ENCODE measurements at places on chromosomes 4 and X.

DNA sequence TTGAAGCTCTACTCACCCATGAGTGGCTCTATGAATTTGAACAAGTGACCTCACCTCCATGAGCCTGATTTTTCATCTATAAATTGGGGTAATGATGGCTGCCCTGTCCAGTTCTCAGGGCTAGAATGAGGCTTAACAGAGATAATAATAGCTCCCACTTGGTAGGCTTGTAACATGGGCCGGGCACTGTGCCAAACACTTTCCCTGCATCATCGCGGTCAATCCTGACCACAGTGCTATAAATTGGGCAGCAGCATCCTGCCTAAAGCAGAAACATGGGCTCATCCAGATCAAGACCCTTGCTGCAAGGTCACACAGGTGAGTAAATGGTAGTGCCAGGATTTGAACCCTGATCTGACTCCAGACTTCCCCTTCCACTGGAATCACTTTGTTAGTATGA is 12.8 kb downstream of the APLN start:
- DNase-seq, result no peak

DNA sequence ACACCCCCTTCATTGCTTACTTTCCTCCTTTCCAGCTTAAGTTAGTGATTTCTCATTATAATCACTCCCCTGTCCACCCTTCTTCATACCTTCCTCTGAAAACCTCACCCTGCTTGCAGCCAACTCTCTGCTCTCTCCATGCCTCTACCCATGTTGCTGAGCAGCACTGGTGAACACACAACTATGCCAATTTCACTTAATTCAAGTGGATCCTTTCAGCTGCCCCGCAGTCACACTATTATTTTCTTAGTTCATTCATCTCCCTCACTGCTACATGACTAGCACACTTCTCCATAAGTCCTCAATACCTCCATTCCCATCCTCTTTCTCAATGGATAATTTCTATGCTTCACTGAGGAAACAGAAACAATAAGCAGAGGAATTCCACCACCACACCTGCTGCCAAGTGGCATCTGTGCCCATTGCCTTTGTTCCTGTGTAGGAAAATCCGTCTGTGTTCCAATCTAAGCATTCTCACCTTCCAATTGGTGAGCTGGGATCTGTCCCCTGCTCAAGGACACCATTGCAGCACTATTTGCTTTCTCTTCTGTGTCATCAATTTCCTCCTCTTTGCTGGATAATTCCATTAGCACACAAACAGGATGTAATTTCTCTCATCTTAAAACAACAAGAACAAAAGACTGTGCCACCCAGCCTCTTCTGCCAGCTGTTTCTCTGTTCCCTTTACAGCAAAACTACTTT is 25.2 kb upstream of the PRSS48 start:
- DNase-seq, result no peak

DNA sequence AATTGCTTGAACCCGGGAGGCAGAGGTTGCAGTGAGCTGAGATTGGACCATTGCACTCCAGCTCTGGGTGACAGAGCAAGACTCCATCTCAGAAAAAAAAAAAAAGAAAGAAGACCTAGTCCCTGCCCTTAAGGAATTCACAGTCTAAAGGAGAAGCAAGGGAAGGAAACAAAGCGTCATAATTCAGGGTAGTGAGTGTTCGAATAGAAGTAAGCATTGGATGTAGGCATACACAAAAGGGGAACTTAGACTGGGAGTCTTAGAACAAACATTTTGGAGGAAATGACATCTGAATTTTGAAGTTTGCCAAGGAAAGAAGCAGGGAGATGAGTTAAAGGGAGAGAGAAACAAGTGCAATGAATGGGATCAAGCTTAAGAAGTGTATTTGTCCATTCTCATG is 32.4 kb downstream of the PPM1K start:
- no peak for DNase-seq

GRCh38 chr4:13243152-13243551 is 241.0 kb downstream of the RAB28 start:
- no peak for DNase-seq

DNA sequence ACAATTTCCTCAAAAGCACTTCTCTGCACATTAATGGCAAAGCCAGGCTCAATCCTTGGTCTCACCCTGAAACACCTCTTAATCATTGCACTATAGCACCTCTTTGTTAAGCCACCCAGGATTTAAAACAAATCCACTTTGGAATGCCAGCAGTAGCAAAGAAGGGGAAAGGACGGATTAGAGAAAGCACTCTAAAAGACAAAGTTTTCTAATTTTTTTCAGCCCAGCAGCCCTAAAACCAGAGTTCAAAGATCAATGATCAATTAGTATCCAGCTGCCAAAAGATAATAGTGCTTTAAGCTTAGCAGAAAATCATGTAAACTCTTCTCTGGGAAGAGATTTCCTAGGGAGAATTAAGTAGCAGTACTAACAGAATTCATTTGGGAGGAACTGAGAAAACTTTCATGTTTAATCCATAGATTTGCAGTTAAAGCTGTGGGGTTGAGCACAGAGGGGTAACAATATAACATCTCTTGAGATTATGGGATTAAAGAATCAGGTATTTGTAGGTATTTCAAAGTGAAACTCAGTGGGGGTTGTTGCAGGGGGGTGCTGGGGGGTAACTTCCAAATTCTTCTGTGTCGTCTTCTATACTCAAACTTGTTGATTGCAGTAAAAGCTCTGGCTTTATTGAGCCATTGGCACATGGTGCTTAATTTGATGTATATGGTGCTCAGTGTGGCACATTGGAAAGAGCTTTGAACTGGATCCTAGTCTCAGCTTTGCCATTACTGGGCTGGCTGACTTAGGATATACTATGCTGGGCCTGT is 61.8 kb downstream of the LRRC66 start:
- no peak for DNase-seq

DNA sequence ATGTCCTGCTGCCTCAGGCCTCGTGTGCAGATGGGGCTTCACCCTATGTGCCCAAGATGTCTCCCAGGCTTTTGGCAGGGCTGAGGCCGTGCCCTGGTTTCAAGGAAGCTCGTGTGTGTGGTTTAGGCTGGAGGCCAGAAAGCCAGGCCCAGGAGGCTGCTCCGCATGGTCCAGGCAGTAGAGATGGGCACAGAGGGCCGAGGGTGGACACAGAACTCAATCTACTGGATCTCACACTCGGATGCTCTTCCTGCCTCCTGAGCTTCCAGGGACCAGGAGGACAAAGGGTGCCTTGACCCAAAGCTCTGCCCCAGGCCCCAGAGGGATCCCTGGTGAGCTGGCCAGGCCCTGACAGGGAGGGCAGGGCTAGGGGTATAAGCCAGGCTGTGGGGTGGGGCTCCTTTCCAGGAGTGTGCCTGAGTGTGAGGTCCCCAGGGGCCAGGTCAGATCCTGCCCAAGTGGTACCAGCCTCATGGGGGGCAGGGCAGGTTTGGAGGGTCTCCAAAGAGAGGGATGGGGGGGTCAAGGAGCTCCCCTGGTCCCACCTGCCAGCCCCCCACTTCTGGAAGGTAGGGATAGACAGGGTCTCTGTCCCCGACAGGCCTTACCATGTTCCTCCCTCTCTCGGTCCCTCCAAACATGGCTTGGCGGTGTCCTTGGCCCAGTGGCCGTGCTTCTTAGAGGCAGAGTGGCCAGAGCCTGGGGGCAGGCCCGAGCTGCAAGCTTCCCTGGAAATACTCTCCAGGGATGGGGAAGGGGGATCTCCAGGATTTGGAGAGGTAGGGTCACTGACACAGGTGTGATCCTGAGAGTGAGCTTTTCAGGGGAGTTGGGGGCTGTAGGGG is 23.8 kb downstream of the HTRA3 start:
- no peak for DNase-seq

GRCh38 chr4:88244816-88245579 is 39.4 kb downstream of the PPM1K start:
- peak; percentile 33 for DNase-seq

DNA sequence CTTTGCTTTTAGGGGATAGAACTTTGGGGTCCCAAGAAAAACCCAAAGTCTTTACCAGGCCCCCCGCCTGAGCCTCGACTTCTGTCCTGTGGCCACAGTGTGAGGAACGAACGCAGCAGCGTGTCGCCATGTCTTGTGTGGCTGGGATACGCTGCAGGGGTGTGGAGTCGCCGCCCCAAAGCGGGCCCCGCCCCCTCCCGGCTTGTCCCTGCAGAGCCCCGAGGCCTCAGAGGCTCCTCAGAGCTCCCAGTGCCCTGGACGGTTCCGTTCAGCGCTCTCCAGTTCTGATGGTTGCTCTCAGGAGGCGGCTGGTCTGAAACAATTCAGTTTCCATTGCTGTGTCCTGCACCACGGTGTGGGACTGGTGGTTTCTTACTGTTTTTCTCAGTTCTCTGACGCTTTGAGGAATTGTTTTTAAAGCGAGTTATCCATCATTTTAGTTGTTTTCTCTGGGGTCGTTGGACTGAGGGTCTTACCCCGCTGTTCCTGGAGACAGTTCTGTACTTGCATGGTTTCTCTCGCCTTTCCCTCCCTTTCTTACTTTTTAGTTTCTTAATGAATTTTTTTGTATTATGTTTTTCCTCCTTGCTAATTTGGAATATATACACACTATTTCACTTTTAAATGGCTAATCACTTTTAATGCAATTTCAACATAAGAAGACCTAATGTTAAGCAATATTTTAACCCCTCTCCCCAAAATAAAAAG is 1.6 kb upstream of the IDUA start:
- DNase-seq, result peak; percentile 67

- no peak for DNase-seq
Observed at GRCh38 chr4:112075906-112076305, 69.3 kb upstream of the FAM241A start.

GRCh38 chrX:6693051-6693450 is 158.1 kb upstream of the VCX3A start:
- DNase-seq, result no peak

GRCh38 chrX:153769865-153770600 is 6.0 kb downstream of the PLXNB3 start:
- no peak for DNase-seq

DNA sequence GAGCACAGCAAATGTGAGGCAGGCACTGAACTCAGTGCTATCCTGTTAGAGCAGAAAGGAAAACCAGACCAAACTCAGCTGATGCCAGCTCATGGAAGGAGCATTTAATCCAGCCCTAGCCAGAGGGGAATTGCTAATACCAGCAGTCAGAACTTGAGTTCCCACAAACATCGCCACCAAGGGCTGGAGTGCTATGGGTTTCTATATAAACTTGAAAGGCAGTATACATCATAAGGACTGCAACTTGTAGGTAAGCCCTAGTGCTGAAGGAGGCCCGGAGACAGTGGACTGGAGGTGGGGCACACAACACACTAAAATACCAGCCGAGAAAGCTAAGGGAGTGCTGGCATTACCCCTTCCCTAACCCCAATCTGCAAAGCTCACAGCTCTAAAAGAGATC is 440.2 kb downstream of the PRR32 start:
- no peak for DNase-seq

DNA sequence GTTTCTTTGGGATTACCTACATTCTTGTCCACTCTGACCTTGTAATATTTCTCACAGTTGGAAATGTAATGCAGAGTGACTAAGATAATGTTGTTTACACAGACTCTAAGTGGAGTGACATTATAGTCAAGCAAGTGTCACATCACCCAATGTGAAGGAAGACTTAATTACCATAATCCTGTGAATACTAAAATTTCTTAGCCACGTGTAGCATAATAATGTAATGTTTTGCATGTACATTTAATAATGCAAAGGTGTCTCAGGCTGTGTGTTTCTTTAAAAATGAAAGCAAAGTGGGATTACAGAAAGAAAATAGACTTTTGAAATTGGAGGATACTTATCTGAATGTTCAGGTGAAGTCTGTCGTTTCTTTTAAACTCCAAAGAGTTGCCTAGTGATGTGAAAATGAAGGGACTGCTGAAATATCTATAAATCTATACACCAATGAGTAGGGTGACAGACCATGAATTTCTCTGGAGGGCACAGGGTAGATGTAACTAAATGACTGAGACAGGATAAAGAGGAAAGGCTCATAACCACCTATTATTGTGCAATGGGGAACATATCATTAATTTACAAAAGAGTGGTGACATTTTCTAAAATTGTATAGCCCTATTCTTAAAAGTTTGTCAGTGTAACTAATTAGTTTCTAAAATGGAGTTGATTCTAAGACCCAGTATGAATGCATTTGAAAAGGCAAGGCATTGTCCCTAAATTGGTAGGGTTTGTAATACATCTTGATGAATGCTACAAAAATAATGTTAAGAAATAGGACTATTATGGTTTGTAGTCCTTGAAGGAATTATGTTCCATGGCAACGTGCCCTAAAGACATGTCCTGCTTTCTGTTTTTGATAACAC is 235.7 kb downstream of the DACH2 start:
- no peak for DNase-seq

GRCh38 chrX:38154340-38154739 is 66.3 kb downstream of the SRPX start:
- DNase-seq, result no peak

- no peak for DNase-seq
Observed at GRCh38 chr4:24730256-24731001, 64.9 kb upstream of the SOD3 start.

DNA sequence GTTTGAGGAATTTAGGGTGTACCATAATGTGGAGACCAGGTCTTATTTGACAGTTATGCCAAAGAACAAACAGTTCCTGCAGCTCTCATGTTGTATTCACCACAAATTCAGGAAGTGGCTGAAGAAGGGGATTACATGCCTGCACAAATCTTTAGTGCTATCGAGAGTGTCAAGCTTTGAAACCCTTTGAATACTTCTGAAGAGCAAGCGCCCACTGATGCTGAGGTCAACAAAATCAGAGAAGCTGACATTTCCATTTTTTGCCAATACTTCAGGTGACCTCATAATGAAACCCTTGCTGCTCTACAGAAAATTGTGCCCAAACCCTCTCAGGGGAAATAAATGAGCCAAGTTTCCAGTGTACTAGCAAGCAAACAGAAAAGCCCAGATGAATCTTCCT is 28.4 kb downstream of the PAK3 start:
- peak; percentile 11 for DNase-seq

DNA sequence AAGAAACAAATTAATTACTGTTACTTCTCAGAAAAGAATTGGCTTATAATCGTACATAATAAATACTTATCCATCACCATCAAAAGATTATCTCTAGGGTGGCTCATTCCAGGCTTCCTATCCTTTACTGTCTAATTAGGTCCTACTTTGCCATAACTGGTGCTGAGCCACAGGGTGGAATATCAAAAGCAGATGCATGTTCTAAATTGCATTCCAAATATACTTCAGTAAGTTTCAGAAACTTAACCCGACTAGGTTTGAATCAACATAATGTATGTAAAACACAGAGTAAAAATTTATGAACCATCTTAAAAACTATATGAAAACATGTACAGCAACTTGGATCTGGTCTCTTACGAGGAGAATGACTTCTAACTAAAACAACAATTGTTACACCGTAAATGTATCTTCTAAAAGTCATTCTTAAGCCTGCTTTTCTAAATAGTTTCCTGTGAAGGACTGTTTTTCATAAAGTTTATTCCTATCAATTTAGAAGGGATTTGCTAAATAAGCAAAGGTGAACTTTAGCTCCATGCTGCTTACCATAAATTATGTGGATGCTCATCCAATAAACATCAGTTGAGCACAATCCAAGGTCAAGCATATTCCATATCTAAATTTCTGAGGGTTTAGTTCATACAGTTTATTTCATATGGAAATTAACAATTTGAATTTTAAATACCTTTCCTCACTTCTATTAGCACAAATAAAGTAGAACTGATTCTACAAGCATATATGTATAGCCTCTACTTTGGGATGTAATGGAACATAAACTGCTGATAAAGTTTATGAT is 13.4 kb downstream of the ZAR1 start:
- no peak for DNase-seq

Data from CD4-positive, alpha-beta T cell treated with Interferon alpha-2 for 1 hour (primary cell).